Esophagus squamous epithelium (tissue), 5 donors: ENCODE measurements at places on chromosomes 16 and 17.

DNA sequence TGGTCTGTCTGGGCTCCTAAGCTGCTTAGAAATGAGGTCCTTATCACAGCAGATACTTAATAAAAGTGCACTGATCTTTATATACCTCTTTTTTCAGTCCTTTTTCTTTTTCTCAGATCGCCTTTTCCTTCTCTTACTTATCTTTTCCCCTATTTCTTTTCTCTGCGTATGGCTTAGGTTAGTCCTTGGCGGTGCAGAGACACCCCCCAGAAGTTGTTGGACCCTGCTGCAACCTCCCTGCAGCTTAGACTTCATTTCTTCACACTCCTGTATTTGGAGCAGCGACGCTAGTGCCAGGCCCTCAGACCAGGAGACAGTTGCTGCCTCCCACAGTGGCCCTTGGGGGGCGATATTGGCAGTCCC, 67.6 kb downstream of the CENPV start:
- no peak for DNase-seq

DNA sequence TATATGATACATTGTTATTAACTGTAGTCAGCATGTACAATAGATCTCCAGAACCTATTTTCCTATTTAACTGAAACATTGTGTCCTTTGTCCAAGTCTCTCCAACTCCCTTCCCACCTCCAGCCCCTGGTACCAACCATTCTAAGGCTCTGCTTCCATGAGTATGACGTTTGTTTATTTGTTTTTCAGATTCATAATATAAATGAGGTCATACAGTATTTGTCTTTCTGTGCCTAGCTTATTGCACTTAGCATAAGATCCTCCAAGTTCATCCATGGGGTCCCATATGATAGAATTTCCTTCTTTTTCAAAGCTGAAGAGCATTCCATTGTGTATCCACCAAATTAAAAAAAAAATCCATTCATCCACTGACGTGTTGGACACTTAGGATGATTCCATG, 39.4 kb downstream of the OTOA start:
- DNase-seq: no peak

GRCh38 chr16:1614456-1615102, 2.4 kb downstream of the CRAMP1 start:
- no peak for DNase-seq

DNA sequence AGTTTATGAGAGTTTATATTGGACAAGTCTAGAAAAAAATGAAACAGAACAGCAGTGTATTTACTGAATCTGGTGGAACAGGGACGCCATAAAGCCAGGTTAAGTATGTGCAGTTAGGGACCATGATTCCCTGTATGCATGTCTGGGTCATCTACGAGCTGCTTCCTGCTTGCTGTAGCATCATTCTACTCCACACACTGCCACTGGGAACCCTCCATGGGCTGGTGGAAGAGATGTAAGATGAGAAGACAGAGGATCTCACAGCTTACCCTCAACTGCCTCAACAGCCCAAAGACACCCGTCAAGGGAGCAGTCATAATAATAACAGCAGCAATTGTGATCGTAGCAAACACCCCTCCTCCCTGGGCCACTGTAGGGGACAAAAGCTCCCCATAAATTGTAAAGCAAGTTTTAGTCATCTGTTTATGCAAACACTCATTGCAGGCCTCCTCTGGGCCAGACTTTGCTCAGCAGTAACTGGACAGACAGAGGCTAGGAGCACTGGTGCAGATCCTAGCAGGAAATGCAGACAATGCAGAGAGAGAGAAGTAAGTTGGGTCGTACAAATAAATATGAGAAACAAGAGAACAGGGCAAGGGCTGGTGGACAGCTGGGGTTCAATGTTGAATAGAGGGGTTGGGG, 188.0 kb downstream of the SOX9 start:
- DNase-seq: no peak
